Tibial nerve (tissue), 4 donors: ENCODE measurements at places on chromosomes 5 and 9.

DNA sequence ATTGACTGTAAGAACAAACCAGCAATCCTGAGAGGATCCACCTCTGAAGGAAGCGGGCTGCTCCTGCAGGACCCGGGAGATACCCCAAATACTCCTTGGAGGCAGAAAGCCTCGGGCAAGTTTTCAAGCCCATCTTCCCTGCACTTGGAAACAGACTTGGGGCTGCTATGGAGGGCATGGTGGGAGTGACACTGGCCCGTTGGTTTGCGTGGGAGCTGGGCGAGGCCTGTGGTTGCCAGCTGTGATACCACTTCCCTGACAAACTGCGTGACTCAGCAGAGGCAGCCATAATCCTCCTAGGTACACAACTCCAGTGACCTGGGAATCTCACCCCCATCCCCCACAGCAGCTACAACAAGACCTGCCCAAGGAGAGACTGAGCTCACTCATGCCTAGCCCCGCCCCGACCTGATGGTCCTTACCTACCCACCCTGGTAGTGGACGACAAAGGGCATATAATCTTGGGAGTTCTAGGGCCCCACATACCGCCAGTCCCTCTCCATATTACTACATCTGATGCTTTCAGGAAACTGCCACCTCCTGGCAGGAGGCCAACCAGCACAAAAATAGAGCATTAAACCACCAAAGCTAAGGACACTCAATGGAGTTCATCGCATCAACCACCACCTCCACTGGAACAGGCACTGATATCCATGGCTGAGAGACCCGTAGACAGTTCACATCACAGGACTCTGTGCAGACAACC lies 38.1 kb upstream of the VLDLR start:
- no peak overlapping the region for H3K27ac ChIP-seq
- H3K4me3 ChIP-seq, result no peak overlapping the region
- H3K4me1 ChIP-seq, result no peaks in the 10 kb centered on the region
- no peaks in the 10 kb centered on the region for H3K36me3 ChIP-seq

DNA sequence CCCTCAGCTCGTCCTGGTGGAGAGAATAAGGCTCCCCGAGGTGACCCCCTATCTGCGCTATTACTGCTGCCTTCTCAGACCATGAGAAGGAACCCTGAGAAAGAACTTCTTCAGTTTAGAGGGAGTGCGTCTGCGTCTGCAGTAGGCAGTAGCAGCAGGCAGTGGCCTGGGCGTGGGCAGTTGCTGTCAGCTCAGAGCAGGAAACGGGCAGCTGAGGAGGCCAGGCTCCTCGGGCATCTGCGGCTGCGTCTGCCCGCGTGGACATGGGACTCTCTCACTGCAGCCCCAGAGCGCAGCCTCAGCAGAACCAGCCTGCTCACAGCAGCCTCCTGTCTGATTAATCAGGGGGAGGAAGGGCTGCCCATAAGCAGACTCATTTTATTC lies 49.8 kb upstream of the FCN1 start:
- H3K27me3 ChIP-seq, result no peaks in the 10 kb centered on the region
- no peak for DNase-seq
- H3K4me1 ChIP-seq, result no peaks in the 10 kb centered on the region

- H3K27ac ChIP-seq, result peak overlapping the region; percentile 66
- H3K27me3 ChIP-seq, result no peaks in the 10 kb centered on the region
- no peaks in the 10 kb centered on the region for H3K36me3 ChIP-seq
Observed at GRCh38 chr9:89467278-89467625, 30.7 kb downstream of the SEMA4D start.

- no peak for DNase-seq
- H3K4me3 ChIP-seq, result no peak overlapping the region
- H3K36me3 ChIP-seq, result no peaks in the 10 kb centered on the region
- H3K27ac ChIP-seq, result no peak overlapping the region
Observed at GRCh38 chr9:12065686-12066085, 627.5 kb upstream of the TYRP1 start.

- no peaks in the 10 kb centered on the region for H3K36me3 ChIP-seq
- H3K27ac ChIP-seq, result peak overlapping the region; percentile 94
- H3K4me3 ChIP-seq, result peak overlapping the region; percentile 100
- H3K27me3 ChIP-seq, result no peaks in the 10 kb centered on the region
- peak; percentile 49 for DNase-seq
- peaks cover 5% of the 10 kb centered on the region for H3K4me1 ChIP-seq
Observed at GRCh38 chr5:150486402-150487198, 21.3 kb upstream of the NDST1 start.

GRCh38 chr9:79131246-79131774 lies 440.5 kb upstream of the TLE4 start:
- no peak for DNase-seq
- H3K27me3 ChIP-seq, result no peaks in the 10 kb centered on the region
- H3K27ac ChIP-seq, result no peak overlapping the region

- peak overlapping the region; percentile 92 for H3K27ac ChIP-seq
- H3K36me3 ChIP-seq, result no peaks in the 10 kb centered on the region
- H3K4me3 ChIP-seq, result peak overlapping the region; percentile 83
- peak; percentile 71 for DNase-seq
- peaks cover 18% of the 10 kb centered on the region for H3K4me1 ChIP-seq
Observed at GRCh38 chr5:181207214-181207959, 2.4 kb upstream of the TRIM7 start.

DNA sequence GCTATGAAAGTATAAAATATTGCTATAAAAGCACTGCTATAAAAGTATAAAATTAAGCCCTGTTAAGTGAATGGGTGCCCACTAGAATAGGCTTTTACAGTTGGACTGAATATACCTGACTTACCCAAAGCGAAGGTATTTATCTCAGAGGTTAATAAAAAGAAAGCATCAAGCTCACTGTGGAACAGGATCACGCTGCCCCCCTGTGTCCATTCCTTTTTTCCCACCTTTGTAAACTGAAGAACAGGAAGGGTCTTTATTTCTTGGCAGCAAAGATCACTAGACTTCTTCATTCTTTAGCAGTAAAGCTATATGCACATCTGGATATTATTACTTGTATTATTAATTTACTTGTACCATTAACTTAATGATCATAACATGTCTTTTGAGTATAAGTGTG lies 22.1 kb upstream of the PLPP6 start:
- no peak overlapping the region for H3K27ac ChIP-seq
- no peaks in the 10 kb centered on the region for H3K36me3 ChIP-seq
- no peak for DNase-seq

DNA sequence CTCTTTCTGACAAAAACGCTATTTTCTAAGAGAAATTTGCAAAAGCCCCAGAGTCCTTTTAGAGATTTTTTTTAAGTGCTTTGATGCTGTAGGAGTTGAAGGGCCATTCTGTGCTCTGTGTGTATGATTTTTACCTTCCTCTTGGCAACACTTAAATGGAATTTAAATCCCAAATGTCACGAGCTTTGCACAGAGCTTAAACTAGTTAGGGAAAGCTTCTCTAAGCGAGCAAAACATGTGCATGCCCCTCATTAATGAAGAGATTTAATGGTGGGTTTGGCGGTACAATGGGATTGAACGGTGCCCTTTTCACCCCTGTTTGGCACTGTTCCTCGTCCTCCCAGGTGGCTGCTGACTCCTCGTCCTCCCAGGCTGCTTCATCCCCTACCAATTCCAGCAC lies 220.7 kb downstream of the DRD1 start:
- no peaks in the 10 kb centered on the region for H3K36me3 ChIP-seq
- no peak overlapping the region for H3K4me3 ChIP-seq
- no peaks in the 10 kb centered on the region for H3K4me1 ChIP-seq
- H3K27ac ChIP-seq, result no peak overlapping the region
- no peaks in the 10 kb centered on the region for H3K27me3 ChIP-seq
- DNase-seq, result no peak

GRCh38 chr5:96851312-96852062 lies 24.8 kb upstream of the ERAP2 start:
- no peak overlapping the region for H3K4me3 ChIP-seq
- no peak overlapping the region for H3K27ac ChIP-seq
- no peaks in the 10 kb centered on the region for H3K27me3 ChIP-seq

DNA sequence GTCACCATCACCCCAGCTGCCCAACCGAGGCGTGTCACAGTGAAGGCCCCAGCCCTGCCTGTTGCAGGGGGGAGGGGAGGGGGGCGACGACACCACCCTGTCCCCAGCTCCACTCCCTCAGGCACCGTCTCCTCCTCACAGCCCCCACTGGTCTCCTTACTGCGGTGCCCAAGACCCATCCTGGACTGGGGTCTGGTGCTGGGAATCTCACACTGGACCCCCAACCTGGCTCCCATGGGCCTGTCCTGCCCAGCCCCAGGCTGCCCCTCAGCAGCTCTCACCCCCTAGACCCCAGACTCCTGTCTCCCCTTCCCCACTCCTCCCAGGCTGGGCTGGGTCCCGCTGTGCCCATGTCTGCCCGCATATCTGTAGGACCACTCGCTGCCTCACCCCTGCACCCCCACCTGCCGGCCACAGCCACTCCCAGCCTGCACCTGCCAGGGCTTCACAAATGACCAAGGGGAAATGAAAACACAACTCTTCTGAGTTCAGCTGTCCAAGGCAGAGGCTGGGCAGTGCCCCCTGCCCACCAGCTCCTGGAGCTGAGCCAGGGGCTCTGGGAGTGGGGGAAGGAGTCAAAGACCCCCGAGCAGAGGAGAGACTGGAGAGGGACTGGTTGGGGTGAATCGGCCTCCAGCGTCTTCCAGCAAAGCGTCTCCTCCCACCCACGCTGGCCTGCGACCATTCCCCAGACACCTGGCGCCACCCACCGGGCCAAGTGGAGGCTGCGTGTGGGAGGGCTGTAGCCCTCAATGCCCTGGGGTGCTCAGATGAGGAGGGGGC lies 32.6 kb upstream of the EGFL7 start:
- peak; percentile 34 for DNase-seq
- no peaks in the 10 kb centered on the region for H3K27me3 ChIP-seq
- H3K36me3 ChIP-seq, result no peaks in the 10 kb centered on the region
- H3K4me1 ChIP-seq, result peaks cover 43% of the 10 kb centered on the region
- H3K4me3 ChIP-seq, result no peak overlapping the region

DNA sequence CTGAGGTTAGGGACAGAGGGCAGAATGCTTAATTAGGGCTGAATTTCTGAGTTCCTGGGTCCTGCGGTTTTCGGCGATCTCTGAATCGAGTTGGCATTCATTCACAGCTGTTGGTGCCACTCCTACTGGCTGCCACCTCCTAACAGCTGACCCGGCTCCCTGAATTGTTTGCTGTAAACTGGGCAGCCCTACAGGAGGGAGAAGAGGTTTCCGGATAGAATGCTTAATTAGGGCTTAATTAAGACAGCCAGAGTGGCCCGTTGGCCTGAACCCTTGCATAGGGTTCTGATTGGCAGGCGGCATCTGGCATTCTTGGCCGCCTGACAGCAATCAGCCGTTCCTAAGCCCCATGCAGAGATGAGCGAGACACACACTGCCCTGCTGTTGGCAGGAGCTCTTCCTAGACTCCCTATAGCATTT lies 25.7 kb downstream of the FRMPD1 start:
- no peak overlapping the region for H3K4me3 ChIP-seq
- H3K36me3 ChIP-seq, result no peaks in the 10 kb centered on the region
- no peak overlapping the region for H3K27ac ChIP-seq
- no peaks in the 10 kb centered on the region for H3K4me1 ChIP-seq
- DNase-seq, result no peak

GRCh38 chr9:121880343-121880898 lies 212.7 kb downstream of the TTLL11 start:
- DNase-seq, result no peak
- peaks cover 29% of the 10 kb centered on the region for H3K4me1 ChIP-seq
- no peaks in the 10 kb centered on the region for H3K36me3 ChIP-seq
- H3K27me3 ChIP-seq, result no peaks in the 10 kb centered on the region
- H3K27ac ChIP-seq, result no peak overlapping the region

- H3K4me3 ChIP-seq, result no peak overlapping the region
- no peak overlapping the region for H3K27ac ChIP-seq
- no peaks in the 10 kb centered on the region for H3K36me3 ChIP-seq
- DNase-seq, result no peak
- H3K4me1 ChIP-seq, result peaks cover 11% of the 10 kb centered on the region
Observed at GRCh38 chr9:107782381-107782780, 292.8 kb upstream of the KLF4 start.

GRCh38 chr5:67902497-67902830 lies 313.1 kb upstream of the PIK3R1 start:
- no peaks in the 10 kb centered on the region for H3K27me3 ChIP-seq
- no peaks in the 10 kb centered on the region for H3K36me3 ChIP-seq
- H3K4me3 ChIP-seq, result no peak overlapping the region
- no peaks in the 10 kb centered on the region for H3K4me1 ChIP-seq
- DNase-seq, result no peak

DNA sequence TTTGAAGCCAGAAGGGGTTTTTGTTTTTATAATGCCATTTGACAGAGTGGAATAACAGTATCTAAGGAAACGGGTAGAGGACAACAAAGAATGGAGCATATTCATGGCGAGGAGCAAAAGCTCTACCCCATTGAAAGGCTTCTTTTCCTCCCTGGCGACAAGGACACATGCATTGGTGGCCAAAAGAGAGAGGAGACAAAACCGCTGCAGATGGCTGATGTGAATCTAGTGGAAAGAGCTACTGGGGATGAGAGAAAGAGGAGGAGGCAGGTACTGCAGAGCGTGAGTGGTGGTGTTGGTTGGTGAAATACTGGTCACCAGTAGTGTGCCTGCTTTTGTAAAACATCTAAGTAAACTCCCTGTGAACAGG lies 491 bp downstream of the APC start:
- no peaks in the 10 kb centered on the region for H3K36me3 ChIP-seq
- no peak for DNase-seq
- H3K27ac ChIP-seq, result peak overlapping the region; percentile 79
- peaks cover 52% of the 10 kb centered on the region for H3K4me1 ChIP-seq

DNA sequence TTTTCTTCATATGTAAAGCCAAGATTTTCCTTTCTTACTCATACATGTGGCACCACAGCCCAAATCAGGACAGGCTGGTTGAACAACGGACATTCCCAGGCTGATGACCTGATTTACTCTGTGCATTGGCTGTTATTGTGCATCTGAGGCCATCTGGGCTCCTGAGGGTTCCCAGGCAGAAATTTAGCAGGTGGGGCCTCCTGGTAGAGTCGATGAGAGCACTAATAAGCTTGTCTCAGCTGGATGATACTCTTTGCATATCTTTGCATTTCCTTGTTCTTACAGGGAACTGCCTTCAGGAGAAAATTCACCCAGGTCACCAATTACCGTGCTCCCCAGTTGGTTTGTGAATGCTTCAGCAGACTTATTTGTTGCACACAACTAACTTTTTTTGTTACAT lies 605.1 kb downstream of the ELAVL2 start:
- no peaks in the 10 kb centered on the region for H3K4me1 ChIP-seq
- H3K27me3 ChIP-seq, result no peaks in the 10 kb centered on the region
